ENCODE measurements at places on chromosomes 4 and X. TPM values are rescaled to one million over a fixed set of nuclear protein-coding genes. Genes with fewer than 3 reads are reported as not detected.

DNA sequence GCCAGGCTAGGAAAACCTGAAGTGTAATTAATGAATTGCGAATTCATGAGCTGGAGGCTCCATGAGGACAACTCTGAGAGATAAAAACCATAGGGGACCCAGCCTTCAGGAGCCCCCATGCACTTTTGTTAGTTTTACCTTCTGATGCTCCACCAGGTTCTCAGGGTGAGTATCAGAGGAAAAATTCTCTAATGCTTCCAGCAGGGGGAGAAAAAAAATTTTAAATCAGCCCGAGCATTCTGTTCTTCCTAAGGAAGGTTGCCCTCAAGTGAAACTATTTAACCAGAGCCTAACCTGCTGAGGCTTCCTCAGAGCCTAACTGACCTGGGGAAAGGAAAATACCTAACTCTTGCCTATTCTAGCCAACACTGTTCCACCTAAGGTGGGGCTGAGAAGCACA, 552.6 kb downstream of the PPARGC1A start:
- no peak for DNase-seq

DNA sequence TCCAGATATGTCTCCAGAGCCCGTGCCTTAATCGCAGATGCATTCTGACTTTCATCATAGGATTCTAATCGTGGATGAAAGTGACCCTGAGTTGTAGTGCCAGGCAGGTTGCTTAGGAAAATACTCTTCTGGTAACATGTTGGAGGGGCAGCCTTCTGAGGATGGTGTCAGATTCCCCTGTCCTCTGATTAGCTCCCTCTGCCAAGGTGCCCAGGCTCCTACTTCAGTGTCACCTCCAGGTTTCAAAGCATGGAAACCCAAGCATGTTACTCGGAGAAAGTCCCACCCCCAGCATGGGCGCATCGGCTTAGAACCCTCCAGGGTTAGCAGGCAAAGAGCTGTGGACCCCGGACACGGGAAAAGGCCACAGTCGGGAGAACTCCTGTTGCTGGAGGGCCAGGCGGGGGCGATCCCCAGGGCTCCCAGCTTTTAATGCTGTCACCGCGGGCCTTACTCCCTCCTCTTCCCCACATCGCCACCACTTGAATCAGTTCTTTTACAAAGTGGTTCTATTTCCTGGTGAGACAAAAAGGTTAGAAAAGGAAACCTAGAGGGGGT, 44.5 kb downstream of the TRIM2 start:
- no peak for DNase-seq

DNA sequence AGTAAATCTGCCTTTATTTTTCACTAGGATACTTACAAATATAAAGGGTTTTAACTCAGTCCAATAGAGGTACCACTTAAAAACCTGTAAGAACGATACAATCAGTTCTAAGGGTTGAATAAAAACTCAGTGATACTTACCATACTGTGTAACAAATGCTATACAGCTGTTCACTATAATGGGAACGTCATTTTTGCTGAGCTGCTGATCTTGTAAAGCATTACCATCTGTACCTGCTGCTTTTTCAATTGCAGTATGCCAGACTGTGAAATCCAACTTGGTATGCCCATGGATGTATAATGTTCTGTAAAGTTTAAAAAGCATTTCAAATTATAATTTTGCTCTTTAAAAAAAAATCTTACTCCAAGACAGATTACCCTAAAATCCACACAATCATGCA, 111.2 kb downstream of the ARAP2 start:
- no peak for DNase-seq

DNA sequence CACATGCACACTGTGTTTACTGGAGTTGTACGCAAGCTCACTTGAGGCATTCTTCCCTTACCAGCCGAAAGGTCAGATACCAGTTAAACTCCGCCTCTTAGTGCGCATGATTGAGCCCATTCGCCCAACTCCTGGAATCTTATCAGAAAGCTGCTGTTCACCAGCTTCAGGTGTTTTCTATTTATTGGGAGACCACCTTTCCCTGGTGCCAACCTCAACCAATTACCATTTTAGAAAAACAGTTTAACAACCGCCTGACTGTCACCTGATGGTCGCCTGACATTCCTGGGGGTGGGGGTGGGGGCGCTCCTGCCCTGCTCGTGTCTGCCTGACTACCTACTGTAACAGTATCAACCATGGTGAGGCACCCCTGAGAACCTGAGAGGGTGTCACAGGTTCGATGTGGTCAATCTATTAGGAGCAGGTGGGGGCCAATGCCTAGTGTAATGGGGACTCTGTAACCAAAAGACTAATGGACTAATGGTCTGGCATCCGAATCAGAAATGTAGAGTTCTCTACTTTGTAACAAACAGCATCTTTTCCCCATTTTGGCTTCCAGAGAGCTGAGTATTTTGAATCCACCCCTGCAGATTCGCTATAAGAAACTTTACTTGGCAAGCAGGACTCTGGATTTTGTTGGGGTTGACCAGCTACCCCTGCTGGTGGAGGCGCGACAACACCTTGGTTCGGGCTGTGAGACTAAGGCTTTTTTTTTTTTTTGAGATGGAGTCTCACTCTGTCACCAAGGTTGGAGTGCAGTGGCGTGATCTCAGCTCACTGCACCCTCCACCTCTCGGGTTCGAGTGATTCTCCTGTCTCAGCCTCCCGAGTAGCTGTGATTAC, 58.2 kb upstream of the ZNF157 start:
- DNase-seq, result peak; percentile 45

- DNase-seq, result no peak
These were observed 289.8 kb downstream of the PCDH7 start for GRCh38 chr4:31009926-31010325.

- no peak for DNase-seq
These were observed 67.2 kb upstream of the CAMK2D start for GRCh38 chr4:113828702-113829101.

GRCh38 chr4:145739845-145740244, 59.9 kb downstream of the C4orf51 start:
- DNase-seq, result peak; percentile 55

GRCh38 chr4:123354701-123355100, 41.9 kb upstream of the SPRY1 start:
- DNase-seq, result no peak

- DNase-seq, result no peak
These were observed 433.6 kb upstream of the FRG1 start for GRCh38 chr4:189507060-189507459.

GRCh38 chr4:51853027-51853682, 10.2 kb downstream of the DCUN1D4 start:
- no peak for DNase-seq

- no peak for DNase-seq
These were observed 30.4 kb downstream of the LAMTOR3 start for GRCh38 chr4:99863804-99864203.

- DNase-seq, result no peak
These were observed 3.4 kb downstream of the ARX start for GRCh38 chrX:25012433-25012735.

DNA sequence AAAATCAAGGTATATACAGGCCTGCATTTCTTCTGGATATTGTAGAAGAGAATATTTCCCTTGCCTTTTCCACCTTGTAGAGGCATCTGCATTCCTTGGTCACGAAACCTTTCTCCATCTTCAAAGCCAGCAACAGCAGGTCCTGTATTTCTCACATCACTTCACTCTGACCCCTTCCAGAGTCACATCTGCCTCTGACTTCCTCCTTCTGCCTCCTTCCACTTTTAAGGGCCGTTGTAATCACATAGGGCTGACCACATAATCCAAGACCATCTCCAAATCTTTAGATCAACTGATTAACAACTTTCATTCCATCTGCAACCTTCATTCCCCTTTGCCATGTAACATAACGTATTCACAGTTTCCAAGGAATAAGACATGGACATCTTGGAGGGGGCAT, 38.3 kb upstream of the NDP start:
- DNase-seq, result no peak

DNA sequence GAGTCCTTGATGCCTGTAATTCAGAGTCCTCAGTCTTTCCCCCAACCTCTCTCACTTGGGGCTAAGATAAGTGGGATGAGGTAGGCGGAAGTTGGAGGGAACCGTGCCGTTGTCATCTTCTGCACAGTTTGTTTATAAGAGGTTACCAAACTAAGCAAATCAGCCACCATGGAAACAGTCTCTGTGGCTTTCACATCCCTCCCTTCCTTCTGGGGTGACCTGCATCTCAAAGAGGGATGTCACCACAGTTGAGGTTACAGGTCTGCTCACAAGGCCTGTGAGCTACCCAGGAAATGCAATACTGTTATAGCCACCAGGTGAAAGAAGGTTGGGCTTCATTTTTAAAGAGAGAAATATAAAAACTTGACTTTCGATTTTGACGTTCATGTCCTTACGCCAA, 26.3 kb downstream of the RTL5 start:
- DNase-seq, result no peak

- no peak for DNase-seq
These were observed 17.2 kb downstream of the VGLL1 start for GRCh38 chrX:136549226-136549625.

DNA sequence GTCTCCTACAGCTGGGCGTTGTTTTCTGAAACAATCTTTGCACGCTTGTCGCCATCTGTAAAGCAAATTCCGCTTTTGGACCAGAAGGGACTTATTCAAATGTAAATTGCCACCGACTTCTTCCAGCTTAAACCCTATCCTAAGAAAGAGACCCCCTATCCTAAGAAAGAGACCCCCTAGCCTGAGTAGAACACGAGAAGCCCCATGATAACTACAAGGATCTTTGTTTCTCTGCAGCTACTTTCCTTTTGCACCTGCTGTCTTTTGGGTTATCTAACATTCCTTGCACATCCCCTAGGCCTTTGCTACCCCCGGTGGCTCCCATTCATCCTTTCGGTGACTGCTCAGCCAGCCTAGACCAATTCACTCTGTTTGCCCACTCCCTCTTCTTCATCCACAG, 536.0 kb upstream of the PRKX start:
- no peak for DNase-seq

DNA sequence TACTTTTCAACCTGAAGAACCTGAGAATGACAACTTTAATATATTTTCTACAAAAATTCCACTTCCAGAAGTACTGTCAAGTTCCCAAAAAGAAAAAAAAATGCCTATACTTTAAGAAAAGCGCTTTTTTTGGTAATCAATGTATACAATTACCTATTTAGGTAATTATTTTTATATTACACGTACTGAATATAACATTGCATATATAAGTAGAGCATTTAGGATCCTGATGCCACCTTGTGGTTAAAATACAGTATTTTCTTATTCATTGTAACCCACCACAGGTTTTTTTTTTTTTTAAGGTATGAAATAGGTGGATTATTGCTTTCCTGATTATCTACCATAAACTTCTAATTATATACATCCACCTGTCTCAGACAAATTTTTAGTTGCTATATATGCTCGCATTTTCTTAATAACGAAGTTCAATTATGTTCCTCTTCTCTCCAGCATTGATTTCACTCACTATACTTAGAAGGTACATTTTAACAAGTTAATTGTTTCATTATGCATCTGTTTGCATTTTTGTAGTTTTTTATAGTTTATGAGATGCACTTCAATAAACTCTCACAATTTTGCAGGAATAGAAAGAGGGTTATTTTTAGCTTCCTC, 5.2 kb downstream of the MAP9 start:
- no peak for DNase-seq

DNA sequence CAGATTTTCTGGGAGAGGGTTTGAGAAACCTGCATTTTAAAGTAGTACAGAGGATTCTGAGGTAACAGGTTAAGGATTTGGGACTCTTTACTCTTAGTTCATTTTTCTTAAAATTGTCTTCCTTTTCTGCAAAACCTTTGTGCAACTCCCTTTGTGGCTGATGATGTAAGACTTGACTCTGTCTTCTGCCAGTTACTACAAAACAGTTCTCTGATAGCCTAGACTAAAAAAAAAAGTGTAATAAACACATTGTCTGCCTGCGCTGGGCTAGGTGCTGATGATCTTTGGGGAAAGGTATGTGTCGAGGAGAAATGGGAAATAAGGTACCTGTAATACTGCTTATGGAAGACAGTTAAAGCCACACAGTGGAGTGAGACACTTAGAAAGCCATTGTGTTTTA, 28.7 kb downstream of the IL13RA1 start:
- no peak for DNase-seq

- DNase-seq, result no peak
These were observed 139.0 kb downstream of the DCK start for GRCh38 chr4:71132486-71132885.

DNA sequence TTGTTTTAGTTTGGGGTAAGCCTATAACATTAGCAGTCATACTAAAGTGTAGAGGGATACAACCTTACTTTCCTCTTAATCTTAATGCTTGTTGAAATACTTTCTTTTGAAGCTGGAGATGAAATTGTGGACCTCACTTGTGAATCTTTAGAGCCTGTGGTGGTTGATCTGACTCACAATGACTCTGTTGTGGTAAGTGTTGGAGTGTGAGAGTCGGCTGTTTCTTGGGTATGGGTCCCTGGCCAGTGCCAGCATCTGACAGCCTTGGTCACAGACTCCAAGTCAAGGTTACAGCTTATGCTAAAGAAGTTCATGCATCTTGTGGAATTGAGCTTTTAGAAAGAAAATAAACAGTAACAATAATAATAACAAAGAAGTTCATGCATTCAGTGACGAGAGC, 31.6 kb downstream of the RNF4 start:
- DNase-seq, result no peak

- no peak for DNase-seq
These were observed 249.9 kb upstream of the GATB start for GRCh38 chr4:152010710-152011079.

DNA sequence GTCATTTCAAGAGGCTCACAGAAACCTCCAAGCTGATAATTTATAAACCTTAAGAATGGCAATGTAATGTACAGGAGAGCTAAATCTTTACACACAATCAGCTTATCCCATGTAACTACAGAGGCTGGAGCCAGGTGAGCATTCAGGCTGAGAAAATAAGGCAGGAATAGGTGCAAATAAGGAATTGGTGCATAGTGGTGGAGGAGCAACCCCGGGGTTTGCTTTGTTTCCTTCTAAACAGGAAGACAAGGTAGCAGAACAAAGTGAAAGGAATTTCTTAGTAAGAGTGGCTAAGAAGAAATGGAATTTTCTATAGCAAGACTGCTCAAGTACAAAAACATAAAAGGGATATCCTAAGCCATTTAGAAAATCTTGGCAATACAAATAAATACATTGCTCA, 82.4 kb downstream of the NR3C2 start:
- DNase-seq, result no peak

DNA sequence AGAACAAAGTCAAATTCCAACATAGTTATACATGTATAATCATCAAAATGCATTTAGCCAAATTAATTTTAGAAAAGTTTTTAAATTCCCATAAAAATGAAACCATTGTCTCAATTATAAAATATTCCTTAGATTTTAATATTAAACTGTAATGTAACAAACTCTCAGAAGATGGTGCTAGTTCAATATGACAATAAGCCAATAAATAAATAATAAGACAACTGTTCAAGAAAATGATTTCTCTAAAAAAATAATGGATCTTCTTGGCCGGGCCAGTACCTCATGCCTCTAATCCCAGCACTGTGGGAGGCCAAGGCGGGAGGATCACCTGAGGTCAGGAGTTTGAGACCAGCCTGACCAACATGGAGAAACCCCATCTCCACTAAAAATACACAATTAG, 80.3 kb downstream of the RAB28 start:
- DNase-seq, result no peak

The KLKB1 gene
- total RNA-seq, result 1.2 TPM

The XKRX gene
- 2.1 TPM for total RNA-seq

The AMBN gene
- total RNA-seq, result not detected

The GAGE13 gene
- total RNA-seq, result not detected

The CXCR3 gene
- 2.3 TPM for total RNA-seq

The UCP1 gene
- total RNA-seq, result not detected

The LPAR4 gene
- total RNA-seq, result 0.50 TPM
